ENCODE measurements at places on chromosomes 5 and 9.

GRCh38 chr5:88665750-88666215, 217.2 kb downstream of the MEF2C start:
- DNase-seq, result peak; percentile 47

GRCh38 chr9:72951520-72952380, 1.1 kb downstream of the ALDH1A1 start:
- DNase-seq, result peak; percentile 50

DNA sequence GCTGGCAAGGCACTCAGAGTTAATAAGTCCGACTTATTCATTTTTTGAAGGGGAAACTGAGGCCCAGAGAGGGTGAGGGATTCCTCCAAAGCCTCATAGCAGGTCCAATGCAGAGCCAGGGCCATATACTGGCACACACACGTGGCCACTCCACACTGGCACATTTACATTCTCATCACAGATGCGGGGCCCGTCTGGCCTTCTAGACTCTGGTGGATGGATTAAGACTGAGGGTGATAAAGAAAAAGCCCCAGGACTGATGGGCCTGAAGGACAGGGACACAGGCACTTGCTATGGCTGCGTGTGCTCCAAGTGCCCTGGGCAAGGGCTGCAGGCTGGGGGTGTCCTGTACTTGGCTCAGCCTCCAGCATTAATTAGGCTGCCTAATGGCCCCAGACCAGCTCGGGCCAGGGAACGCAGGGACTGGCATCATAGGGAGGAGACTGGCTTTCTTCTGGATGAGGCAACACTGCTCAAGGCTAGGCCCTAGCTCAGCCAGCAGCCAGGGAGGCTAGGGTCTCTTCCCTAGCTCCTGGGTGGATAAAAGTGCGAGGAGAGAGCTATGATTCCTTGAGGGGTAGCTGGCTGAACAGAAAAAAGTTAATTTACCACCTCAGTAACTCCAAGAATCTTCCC, 28.5 kb upstream of the CSF1R start:
- DNase-seq, result no peak

GRCh38 chr5:16050414-16050813, 129.2 kb downstream of the MARCHF11 start:
- DNase-seq, result no peak

- no peak for DNase-seq
Observed at GRCh38 chr9:135931349-135931820, 24.0 kb upstream of the CAMSAP1 start.

DNA sequence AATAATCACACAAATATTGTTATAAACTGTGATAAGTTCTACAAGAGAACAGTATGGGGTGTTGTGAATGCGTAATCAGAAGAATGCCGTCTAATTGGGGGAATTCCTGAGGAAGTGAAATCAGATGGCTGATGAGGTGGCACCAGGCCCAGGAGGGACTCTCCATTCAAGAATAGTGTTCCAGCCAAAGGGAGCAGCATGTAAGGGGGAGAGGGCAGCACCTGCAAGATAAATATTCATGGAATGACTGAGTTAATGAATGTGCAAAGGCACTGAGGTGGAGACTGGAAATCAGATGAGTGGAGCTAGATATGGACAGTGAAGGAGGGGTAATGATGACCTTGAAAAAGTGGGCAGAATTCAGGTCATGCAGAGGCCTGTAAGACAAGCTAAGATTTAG, 250.6 kb downstream of the ARRDC3 start:
- DNase-seq, result no peak

DNA sequence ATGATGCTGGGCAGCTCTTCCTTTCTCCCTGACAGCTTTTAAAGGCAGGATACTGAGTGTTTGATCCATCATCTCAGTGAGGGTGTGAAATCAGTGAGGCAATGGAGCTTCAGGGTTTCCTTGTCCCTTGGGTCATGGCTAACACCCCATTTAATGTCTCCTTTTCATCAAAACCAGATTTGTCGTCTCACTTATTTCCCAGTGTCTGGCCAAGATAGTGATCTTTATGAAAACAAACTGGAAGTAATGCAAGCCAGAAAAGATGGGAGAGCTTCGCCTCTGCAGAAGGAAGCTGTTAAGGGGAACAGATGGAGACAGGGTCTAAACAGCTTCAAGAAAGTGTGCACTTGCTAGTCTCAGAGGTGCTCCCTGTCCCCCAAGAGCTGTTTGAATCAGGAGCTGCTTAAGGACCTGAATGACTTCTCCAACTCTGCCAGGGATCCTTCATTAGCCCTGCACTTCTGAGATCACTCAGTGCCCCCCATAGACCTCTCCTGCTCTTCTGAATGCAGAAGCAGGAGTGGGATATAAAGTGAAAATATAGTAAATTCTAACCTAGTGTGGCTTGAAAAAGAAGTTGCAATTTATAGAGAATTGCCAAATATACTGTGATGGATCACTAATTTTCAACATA, 96.1 kb downstream of the F2RL2 start:
- peak; percentile 30 for DNase-seq

DNA sequence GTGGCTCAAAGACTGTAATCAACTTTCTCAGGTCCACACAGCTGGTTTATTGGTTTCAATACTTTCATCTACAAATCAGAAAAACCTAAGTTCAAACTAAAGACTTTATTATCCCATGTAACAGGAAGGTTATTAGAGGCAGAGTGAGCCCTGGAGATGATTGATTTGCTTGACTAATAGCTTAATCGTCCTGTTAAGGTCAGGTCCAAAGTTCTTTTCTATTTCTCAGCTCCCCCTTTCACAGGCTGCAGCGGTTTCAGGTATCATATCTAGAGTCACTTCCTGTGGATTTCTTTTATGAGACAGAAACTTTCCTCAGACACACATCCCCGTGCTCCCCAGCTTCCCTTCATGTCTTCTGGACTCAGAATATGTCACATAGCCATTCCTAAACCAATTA, 166.4 kb downstream of the PRELID2 start:
- DNase-seq, result no peak

DNA sequence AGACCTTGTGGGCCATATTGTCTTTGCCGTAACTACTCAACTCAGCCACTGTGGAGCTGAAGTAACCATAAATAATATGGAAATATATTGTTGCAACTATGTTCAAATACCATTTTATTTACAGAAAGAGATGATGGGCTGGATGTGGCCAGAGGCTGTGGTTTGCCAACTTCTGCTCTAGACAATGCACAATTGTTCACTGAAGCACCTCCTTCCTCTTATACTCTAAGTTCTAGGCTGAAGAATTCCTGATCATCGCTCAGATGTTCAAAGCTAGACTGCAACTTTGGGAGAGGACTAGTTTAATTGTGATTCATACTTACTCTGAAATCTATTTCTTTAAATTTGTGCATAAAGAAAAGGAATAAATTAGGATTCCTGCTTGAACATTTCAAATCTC, 245.0 kb downstream of the TAF11L14 start:
- no peak for DNase-seq

DNA sequence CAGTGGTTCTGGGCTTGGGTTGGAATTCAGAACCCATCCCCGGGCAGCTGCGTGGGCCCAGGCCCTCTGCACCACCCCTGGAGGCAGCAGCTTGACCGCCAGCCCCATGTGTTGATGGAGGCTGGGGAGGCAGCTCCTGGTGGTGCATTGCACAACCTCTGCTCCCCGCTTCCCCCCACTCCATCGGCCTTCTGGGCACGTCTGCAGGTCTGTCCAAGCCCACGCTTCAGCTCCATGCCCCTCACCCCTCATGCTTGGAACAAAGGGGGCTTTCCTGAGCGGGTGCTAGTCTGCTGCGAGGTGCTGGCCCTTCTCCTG, 1.4 kb downstream of the NCS1 start:
- no peak for DNase-seq

DNA sequence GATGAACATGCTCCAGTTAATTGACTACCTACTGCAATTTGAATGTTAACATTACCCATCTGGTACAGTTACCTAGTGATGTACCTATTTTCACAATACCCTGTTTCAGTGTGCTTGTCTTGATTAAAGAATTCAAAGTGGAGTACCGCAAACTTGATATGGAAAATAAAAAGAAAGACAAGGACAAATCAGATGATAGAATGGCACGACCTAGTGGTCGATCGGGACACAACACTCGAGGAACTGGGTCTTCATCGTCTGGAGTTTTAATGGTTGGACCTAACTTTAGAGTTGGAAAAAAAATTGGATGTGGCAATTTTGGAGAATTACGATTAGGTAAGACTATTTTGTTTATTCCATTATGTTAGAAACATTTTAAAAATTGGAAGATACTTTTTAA, 33.5 kb downstream of the CSNK1G3 start:
- no peak for DNase-seq

GRCh38 chr9:113798062-113799030, 77.8 kb upstream of the ZNF618 start:
- DNase-seq, result no peak

- DNase-seq, result no peak
Observed at GRCh38 chr5:149757956-149758355, 27.8 kb downstream of the PPARGC1B start.

DNA sequence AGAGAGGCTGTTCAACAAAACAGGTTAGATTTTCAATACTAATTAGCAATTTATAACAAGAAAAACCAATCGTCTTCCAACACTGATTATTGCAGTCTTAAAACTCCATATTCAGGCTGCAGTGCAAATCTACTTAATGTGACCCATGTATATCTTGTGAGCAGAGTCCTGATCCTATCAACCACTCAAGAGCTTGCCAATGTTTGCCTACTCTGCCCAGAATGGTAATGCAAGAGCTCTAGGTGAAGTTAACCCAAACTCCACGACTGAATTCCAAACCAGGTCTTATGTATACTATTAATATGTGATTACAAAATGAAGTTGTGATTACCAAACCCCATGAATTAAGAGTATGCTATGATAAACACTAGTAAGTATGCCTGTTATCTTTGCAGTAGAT, 17.1 kb downstream of the EFNA5 start:
- DNase-seq, result no peak

GRCh38 chr9:108869092-108869725, 7.1 kb downstream of the ACTL7A start:
- no peak for DNase-seq

- no peak for DNase-seq
Observed at GRCh38 chr9:70285246-70285645, 26.5 kb downstream of the SMC5 start.

DNA sequence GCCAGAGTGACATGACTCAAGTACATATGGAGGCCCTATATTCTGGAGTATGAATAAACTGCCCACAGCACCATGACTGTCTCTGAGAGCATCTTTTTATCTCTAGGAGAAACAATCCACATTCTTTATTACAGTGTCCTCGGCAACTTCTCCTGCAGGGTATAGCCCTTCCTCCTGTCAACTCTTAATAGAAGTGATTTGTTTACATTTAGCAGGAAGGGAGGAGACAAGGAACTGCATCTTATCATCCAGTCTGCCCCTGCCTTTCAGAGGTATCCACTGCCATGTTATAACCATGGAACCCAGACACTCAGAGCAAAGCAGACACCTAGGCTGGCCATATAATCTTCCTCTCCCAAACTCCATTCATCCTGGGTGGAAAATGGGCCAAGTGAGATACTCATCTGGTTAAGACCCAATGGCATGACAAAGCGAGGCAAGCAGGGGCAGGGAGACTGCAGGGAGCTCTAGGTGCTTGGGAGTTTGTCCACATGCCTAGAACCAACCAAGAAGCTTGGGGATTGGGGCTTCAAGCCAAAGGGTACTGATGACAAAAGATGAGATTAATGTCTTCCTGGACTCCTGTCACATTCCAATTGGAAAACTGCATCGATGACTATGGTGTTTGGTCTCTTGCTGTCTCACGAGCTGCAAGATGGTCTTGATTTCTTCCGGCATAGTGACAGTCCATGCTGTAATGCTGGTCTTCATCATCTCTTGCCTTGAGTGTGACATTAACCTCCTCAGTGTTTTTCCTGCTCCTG, 620.5 kb upstream of the KLF4 start:
- no peak for DNase-seq

- no peak for DNase-seq
Observed at GRCh38 chr5:109899163-109899535, 209.4 kb downstream of the MAN2A1 start.

- no peak for DNase-seq
Observed at GRCh38 chr5:136776022-136776927, 410.9 kb upstream of the TRPC7 start.

GRCh38 chr5:125109293-125109692, 362.9 kb upstream of the ZNF608 start:
- DNase-seq, result no peak

DNA sequence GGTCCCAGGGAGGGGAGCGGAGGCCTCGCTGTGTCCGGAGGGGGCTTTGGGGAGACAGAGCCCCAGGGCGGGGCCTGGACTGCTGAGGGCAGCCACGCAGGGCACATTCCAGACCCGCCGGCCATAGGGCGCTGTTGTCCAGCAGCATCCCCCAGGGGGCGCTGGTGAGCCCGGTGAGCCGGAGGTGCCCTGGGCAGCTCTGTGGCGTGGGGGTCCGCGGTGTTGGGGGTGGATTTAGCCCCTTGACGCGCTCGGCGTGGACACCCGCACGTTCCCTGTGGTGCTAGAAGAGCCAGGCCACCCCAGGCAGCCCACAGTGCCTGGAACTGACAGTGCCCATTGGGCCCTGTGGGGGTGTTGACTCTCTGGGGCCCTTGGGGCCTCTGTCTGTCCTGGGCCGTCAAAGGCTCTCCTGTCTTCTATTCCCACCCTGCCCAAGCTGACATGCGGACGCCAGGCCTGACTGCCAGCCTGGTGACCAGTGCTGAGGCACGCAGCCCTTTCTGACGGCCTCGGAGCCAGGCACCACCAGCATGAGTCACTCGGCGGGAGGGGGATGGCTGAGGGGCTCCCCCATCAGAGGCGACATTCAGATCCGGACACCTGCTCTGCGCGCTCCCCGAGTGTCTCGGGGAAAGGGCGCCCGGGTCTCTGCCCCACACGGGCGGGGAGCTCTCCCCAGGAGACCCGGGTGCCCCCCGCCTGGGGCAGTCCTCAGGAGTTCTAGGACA, 23.9 kb downstream of the TPPP start:
- no peak for DNase-seq

- no peak for DNase-seq
Observed at GRCh38 chr9:100999906-101000544, 28.5 kb upstream of the PLPPR1 start.

DNA sequence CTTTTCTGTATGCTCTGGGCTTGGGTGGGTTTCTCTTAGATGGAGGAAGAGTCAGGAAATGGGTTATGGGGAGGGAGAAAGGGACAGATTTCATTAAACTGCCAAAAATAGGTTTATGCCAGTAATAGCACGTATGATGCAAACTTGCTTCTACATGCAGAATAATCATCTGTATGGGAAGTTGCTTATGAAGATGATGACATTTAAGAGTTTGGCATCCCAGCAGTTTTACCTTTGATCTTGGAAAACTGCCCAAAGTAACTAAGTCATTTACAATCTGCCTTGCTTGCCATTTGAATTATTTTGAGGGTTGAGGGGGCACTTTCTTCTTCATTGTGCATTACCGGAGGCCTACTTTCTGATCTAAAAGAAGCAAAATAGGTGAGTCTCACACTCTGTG, 282.9 kb upstream of the ANKRD55 start:
- DNase-seq, result no peak

GRCh38 chr9:115200711-115201505, 83.0 kb upstream of the TNC start:
- no peak for DNase-seq
